ENCODE measurements at places on chromosomes 2 and 18. TPM values are rescaled to one million over a fixed set of nuclear protein-coding genes. Genes with fewer than 3 reads are reported as not detected.

Gene NTSR2
- total RNA-seq: not detected

Gene CNOT9
- total RNA-seq: 17.6 TPM

- DNase-seq: no peak
These were observed 275.1 kb upstream of the RND3 start for GRCh38 chr2:150762571-150762970.

GRCh38 chr2:238719641-238720040 is 128.2 kb upstream of the TWIST2 start:
- DNase-seq: no peak

Data from body of pancreas (tissue), 4 donors.